ENCODE measurements at places on chromosomes 1 and 21.
A peak's percentile ranks its signal among the peaks of the same experiment; 100 is the strongest.

GRCh38 chr1:115755456-115756370, 12.8 kb downstream of the CASQ2 start:
- no peak for DNase-seq
- H3K27ac ChIP-seq, result peak overlapping the region; percentile 53
- peaks cover 58% of the 10 kb centered on the region for H3K4me1 ChIP-seq
- H3K27me3 ChIP-seq, result no peaks in the 10 kb centered on the region
- H3K4me3 ChIP-seq, result no peak overlapping the region
- H3K36me3 ChIP-seq, result no peaks in the 10 kb centered on the region

DNA sequence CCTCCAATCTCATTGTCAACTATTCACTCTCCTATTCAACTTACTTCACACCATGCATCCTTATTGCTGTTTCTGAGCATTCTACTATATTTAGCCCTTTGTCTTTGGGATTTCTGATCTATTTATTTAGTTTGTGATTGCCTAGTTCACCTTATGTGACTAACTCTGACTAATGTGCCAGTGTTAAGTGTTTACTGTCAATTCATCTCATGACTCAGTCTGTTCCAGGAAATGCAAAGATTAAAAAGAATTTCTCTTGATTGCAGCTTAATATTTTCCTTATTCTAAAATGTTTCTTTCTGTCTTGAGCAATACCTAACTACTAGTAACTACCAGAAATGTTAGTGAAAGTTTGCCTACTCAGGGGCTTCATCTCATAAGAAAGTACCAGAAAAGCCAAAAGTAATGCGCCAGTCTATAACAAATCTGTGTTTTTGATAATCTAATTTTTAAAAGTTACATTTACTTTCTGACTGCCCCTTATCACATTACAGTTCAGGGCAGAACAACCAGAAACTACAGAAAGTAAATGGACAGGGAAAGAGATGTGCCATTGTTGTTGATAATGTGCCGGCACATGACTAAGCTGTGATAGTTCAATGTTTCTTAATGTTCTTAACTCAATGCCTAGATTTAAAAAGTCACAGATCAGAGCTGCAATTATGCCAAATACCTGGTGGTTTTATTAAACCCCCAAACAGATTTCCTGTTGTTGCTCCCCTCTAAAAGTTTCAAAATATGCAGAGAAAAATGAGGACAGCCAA, 556.5 kb downstream of the PTBP2 start:
- H3K36me3 ChIP-seq, result no peaks in the 10 kb centered on the region
- H3K27ac ChIP-seq, result no peak overlapping the region
- no peak for DNase-seq
- no peaks in the 10 kb centered on the region for H3K27me3 ChIP-seq

GRCh38 chr1:228141226-228142044, 1.4 kb downstream of the GUK1 start:
- no peaks in the 10 kb centered on the region for H3K27me3 ChIP-seq
- peaks cover 39% of the 10 kb centered on the region for H3K4me1 ChIP-seq
- peak overlapping the region; percentile 96 for H3K27ac ChIP-seq
- peak overlapping the region; percentile 85 for H3K4me3 ChIP-seq

DNA sequence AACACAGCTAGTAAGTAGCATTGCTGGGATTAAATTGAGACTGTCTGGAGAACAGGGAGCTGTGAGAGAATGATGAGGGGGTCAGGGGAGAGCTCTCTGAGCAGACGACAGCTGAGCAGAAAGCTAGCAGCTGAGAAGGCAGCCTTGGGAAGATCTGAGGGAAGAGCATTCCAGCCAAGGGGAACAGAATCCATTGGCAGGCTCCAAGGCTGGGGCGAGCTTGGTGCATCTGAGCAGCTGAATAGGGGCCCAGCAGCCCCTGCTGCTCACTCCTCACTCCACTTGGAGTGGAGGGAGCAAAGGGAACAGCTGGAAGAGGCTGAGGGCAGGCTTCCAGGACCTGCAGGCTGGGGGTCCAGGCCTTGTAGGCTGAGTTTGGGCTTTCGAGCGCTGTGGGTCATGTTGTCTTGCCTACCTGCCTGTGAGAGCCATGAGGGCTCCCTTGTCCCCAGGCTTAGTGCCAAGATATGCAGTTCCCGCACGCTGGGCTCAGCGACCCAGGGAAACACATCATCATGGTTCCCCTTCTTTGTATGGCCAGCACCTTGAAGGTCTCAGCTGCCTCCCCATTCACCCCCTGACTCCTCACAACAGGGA, 10.5 kb downstream of the ACOT11 start:
- H3K4me3 ChIP-seq, result no peak overlapping the region
- H3K27ac ChIP-seq, result peak overlapping the region; percentile 56
- H3K4me1 ChIP-seq, result no peaks in the 10 kb centered on the region
- no peaks in the 10 kb centered on the region for H3K36me3 ChIP-seq
- no peak for DNase-seq

DNA sequence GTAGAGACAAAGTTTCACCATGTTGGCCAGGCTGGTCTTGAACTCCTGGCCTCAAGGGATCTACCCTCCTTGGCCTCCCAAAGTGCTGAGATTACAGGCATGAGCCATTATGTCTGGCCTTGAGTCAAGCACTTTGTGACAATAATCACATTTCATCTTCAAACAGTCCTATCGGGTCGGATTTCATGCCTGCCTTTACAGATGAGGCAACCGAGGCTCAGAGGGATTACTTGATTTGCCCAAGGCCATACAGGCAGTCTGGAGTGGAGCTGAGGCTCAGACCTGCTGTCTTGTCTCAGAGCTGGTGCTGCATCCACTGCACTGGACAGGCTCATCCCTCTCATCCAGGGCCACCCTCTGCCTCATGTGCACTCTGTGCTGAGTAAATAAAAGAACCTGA, 26.6 kb downstream of the FAM151A start:
- no peak for DNase-seq
- peaks cover 58% of the 10 kb centered on the region for H3K36me3 ChIP-seq
- no peaks in the 10 kb centered on the region for H3K27me3 ChIP-seq
- no peak overlapping the region for H3K27ac ChIP-seq
- H3K4me3 ChIP-seq, result no peak overlapping the region
- H3K4me1 ChIP-seq, result no peaks in the 10 kb centered on the region

DNA sequence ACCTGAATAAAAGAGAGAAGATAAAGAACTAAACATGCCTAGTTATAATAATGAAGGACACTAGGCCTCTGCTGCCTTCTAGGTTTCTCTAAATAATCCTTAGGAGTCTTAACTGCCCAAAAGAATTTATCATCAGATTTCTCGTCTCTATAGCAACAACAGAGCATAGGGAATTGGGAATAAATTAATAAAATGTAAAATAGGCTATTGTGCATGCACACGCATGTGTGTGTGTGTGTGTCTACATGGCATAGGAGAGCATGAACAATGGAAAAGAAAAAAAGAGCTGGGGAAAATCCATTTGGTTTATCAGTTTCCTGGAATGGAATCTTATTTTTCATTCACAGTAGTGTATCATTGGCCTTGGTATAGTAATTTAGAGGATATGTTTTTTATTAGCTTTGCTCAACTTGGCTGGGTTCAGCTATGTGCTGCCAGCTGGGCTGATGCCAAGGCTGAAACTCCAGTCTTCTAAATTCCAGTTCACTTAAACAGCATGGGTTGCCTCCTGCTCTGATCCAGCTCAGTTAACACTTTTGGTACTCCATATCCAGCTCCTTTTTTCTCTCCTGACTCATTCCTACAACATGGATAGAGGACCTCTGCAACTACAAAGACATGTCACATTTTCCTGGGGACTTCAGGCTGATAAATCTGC, 80.6 kb upstream of the SLFNL1 start:
- DNase-seq, result peak; percentile 97
- no peak overlapping the region for H3K4me3 ChIP-seq
- H3K4me1 ChIP-seq, result peaks cover 38% of the 10 kb centered on the region

GRCh38 chr1:201885531-201886075, 3.1 kb upstream of the SHISA4 start:
- no peaks in the 10 kb centered on the region for H3K36me3 ChIP-seq
- no peaks in the 10 kb centered on the region for H3K27me3 ChIP-seq
- H3K27ac ChIP-seq, result no peak overlapping the region
- H3K4me3 ChIP-seq, result no peak overlapping the region

DNA sequence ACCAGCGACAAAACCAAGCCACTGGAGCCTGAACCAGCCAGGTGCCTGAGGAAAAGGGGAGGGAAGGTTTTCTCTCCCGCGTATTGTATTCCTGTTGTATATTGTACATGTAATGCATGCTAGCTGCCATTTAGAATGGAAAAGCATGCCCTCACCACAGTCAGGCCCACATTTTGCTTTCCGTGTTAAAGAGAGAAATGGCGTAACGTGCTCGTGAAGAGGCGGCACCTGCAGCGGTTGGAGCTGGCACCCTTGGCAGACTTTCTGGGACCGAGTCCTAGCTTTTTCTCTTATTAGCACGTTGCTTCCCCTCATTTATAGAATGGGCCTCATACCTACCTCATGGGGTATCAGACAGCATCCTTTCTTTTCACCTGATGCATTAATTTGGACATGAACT, 135.3 kb upstream of the IRF2BP2 start:
- H3K27me3 ChIP-seq, result no peaks in the 10 kb centered on the region
- no peaks in the 10 kb centered on the region for H3K36me3 ChIP-seq
- no peak for DNase-seq
- H3K27ac ChIP-seq, result no peak overlapping the region
- H3K4me3 ChIP-seq, result no peak overlapping the region
- peaks cover 12% of the 10 kb centered on the region for H3K4me1 ChIP-seq

- H3K27ac ChIP-seq, result no peak overlapping the region
- DNase-seq, result no peak
- no peaks in the 10 kb centered on the region for H3K27me3 ChIP-seq
- H3K4me1 ChIP-seq, result no peaks in the 10 kb centered on the region
- no peaks in the 10 kb centered on the region for H3K36me3 ChIP-seq
These were observed 208.3 kb downstream of the DSCAM start for GRCh38 chr21:40638466-40639251.

GRCh38 chr1:114353262-114353661, 157.7 kb downstream of the TRIM33 start:
- H3K36me3 ChIP-seq, result no peaks in the 10 kb centered on the region
- H3K4me3 ChIP-seq, result no peak overlapping the region
- peak overlapping the region; percentile 61 for H3K27ac ChIP-seq
- H3K27me3 ChIP-seq, result no peaks in the 10 kb centered on the region

DNA sequence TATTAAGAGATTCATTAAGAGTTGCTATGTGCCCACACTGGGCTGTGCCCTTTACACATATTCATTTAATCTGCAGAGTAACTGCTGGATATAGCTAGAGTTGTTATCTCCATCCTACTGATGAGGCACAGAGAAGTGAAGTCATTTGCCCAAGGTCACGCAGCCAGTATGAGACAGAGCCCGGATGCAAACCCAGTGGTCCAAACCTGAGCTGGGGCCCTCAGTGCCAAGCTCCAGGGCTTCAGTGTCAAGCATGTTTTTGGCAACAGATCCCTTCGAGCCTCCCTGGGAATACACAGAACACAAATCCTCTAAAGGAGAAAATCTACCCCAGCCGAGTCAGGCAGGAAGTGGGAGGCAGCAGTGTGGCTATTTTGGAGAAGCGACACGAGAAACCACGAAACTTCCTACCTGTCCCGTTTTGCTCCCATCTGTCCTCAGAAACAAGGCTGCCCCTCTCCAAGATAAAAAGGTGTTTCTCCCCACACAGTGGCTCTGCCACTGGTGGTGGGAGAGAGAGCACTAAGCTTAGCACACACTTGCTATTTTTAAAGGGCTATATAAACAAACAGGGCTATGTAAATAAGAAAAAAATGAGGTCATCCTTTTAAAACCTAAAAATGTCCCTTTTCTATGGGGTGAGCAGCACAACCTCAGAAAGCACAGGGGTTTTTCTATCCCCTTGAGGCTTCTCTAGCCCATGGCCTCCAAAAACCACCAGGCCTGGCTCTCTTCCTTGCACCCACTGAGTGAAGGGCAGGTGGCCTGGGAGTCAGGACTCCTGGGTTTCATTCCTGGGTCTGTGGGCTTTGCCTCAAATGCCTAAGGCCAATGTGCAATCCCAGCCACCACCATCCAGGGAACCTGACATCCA, 138.6 kb upstream of the EDN2 start:
- no peak overlapping the region for H3K27ac ChIP-seq
- no peaks in the 10 kb centered on the region for H3K4me1 ChIP-seq
- no peak overlapping the region for H3K4me3 ChIP-seq
- no peaks in the 10 kb centered on the region for H3K27me3 ChIP-seq
- no peaks in the 10 kb centered on the region for H3K36me3 ChIP-seq
- DNase-seq, result peak; percentile 24

DNA sequence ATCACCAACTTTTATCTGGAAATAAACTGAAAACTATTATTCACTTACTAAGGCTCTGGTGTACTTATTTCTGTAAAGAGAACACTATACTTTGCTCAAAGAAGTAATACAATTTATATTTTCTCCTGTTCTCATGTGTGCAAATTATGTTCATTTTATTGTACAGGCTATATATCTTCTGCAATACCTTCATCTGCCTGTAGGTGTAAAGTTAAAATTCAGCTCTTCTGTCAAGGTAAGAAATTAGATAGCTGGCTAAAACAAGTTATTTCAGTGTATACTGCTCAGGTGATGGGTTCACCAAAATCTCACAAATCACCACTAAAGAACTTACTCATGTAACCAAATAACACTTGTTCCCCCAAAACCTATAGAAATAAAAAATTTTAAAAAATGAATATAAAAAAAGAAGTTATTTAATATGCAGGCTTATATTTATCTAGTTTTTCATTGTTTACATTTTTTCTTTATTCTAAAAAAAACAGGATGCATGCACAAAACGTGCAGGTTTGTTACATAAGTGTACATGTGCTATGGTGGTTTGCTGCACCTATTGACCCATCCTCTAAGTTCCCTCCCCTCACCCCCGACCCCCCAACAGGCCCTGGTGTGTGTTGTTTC, 81.5 kb downstream of the PTGER3 start:
- H3K4me3 ChIP-seq, result no peak overlapping the region
- no peaks in the 10 kb centered on the region for H3K4me1 ChIP-seq
- H3K27me3 ChIP-seq, result no peaks in the 10 kb centered on the region
- H3K36me3 ChIP-seq, result no peaks in the 10 kb centered on the region
- DNase-seq, result no peak
- H3K27ac ChIP-seq, result no peak overlapping the region

- no peaks in the 10 kb centered on the region for H3K36me3 ChIP-seq
- H3K27ac ChIP-seq, result no peak overlapping the region
- no peak overlapping the region for H3K4me3 ChIP-seq
- DNase-seq, result no peak
These were observed 42.4 kb downstream of the DRAM2 start for GRCh38 chr1:111097356-111098099.

DNA sequence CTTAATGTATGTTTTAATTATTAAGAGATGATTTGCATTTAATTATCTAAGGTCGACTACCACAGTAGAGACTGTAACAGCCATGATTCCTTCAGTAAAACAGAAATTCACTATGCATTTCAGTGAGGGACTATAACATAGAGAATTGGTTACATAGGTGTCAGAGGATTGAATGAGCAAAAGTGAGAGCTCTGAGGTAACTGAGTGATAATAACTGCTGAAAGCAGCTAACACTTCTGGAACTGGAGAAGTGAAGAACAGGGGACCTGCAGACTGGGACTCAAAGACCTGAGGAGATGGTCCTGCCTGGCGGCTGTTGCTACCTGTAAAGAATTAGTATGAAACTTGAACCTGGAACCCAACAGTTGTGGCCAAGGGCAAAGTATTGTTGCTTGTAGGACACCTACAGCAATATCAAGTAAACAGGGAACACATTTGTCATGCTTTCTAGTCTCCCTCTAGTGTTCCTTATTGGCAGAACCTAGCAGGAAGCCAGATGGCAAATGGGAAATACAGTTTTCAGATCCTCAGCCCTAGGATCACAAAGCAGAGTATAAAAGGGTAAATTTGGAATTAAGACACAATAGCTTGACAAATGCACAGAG, 110.6 kb downstream of the HS2ST1 start:
- no peak overlapping the region for H3K27ac ChIP-seq
- H3K36me3 ChIP-seq, result no peaks in the 10 kb centered on the region
- H3K4me1 ChIP-seq, result no peaks in the 10 kb centered on the region
- no peak overlapping the region for H3K4me3 ChIP-seq
- H3K27me3 ChIP-seq, result no peaks in the 10 kb centered on the region

All from sigmoid colon (tissue), 7 donors.